ENCODE measurements at places on chromosomes 11 and 22.

DNA sequence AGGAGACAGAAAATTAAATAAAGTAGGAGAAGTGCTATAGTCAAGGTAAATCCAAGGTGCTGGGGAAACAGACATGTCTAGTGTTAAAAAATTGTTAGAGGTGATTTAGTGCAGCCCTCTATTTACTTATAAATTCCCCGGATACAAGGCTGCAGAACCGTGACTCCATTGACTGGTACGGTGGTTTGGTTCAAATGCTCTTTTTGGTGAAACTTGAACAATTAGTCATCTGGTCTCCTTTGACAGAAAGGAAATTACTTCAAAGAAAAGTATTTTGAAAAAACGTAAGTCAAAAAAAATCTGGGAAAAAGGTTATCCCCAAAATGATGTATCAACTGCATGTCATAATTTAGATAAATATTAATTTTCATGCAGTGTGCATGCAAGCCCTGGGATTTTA lies 399.2 kb downstream of the CNTN5 start:
- no peaks in the 10 kb centered on the region for H3K4me1 ChIP-seq
- no peak overlapping the region for H3K27ac ChIP-seq
- no peaks in the 10 kb centered on the region for H3K27me3 ChIP-seq
- DNase-seq: no peak
- no peaks in the 10 kb centered on the region for H3K36me3 ChIP-seq
- H3K4me3 ChIP-seq: no peak overlapping the region

GRCh38 chr11:75376175-75376574 lies 23.1 kb upstream of the RPS3 start:
- no peak overlapping the region for H3K4me3 ChIP-seq
- H3K4me1 ChIP-seq: peaks cover 3% of the 10 kb centered on the region
- no peak for DNase-seq
- H3K27me3 ChIP-seq: peaks cover 4% of the 10 kb centered on the region
- no peaks in the 10 kb centered on the region for H3K36me3 ChIP-seq

DNA sequence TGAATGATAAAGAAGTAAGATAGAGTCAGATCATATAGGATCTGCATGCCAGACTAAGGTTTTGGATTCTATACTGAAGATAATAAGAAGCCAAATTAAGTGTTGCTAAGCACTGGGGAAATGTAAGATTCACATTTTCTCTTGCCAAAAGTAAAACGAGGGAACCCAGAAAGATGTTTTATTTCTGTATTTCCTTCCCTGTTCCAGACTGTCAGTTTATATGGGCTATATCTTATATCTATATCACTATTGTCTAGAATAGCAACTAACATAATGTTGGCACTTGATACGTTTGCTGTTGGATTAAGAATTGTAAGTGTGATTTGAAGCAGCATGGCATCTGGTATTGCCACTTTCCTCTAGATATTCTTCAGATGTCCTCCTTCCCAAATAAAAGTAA lies 8.3 kb downstream of the OR52E6 start:
- no peak overlapping the region for H3K27ac ChIP-seq
- no peaks in the 10 kb centered on the region for H3K27me3 ChIP-seq
- no peak for DNase-seq
- no peak overlapping the region for H3K4me3 ChIP-seq
- no peaks in the 10 kb centered on the region for H3K4me1 ChIP-seq

- H3K27ac ChIP-seq: no peak within 1 kb of the TSS
- no peaks in the 10 kb centered on the region for H3K36me3 ChIP-seq
- H3K4me1 ChIP-seq: no peaks in the 10 kb centered on the region
- no peak for DNase-seq
- no peak within 1 kb of the TSS for H3K4me3 ChIP-seq
- peaks cover 5% of the 10 kb centered on the region for H3K27me3 ChIP-seq
These were observed at the start of gene LSP1 for GRCh38 chr11:1852877-1853276. Gene LSP1 (plus strand): TSS chr11:1853084. CDS start chr11:1853145, 61 bp downstream.

DNA sequence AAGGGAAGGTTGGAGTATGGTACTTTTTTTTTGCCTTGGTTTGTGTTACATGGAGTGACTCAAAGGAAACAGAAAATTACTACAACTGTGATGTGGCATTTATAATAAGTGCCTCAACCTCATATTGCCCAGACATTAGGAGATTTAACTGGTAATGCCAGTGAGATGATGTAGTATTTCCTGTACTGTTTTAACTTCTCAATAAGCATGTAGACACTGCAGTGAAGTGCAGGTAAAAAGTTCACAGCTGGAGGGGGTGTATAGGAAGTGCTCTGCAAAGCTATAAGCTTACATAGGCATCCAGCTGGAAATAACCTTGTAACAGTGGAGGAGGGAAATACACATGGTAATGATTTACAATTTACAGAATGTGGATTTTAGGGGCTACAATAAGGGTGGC lies 138.2 kb upstream of the MTMR2 start:
- H3K36me3 ChIP-seq: no peaks in the 10 kb centered on the region
- H3K4me1 ChIP-seq: peaks cover 5% of the 10 kb centered on the region

DNA sequence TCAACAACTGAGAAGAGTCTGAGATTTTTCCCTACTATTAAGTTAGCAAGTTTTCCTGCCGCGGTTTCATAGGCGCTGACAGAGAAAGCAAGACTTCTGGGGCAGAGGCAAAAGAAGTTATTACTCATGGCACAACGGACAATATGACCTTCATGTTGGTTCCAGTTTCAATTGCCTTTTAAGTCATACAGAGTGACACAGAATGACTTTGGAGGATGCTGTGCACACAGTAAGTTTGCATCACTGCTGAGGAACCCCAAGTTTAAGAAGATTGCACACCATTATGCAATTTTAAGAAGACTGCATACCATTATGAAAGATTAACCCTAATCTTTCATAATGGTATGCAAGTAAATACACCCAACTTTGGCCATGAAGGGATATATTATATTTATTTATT lies 626.5 kb upstream of the CHORDC1 start:
- H3K27me3 ChIP-seq: no peaks in the 10 kb centered on the region
- H3K27ac ChIP-seq: no peak overlapping the region
- peaks cover 3% of the 10 kb centered on the region for H3K4me1 ChIP-seq
- no peak for DNase-seq

GRCh38 chr11:94722735-94723134 lies 45.4 kb upstream of the AMOTL1 start:
- no peak overlapping the region for H3K4me3 ChIP-seq
- DNase-seq: no peak
- H3K27ac ChIP-seq: no peak overlapping the region
- H3K4me1 ChIP-seq: peaks cover 22% of the 10 kb centered on the region

DNA sequence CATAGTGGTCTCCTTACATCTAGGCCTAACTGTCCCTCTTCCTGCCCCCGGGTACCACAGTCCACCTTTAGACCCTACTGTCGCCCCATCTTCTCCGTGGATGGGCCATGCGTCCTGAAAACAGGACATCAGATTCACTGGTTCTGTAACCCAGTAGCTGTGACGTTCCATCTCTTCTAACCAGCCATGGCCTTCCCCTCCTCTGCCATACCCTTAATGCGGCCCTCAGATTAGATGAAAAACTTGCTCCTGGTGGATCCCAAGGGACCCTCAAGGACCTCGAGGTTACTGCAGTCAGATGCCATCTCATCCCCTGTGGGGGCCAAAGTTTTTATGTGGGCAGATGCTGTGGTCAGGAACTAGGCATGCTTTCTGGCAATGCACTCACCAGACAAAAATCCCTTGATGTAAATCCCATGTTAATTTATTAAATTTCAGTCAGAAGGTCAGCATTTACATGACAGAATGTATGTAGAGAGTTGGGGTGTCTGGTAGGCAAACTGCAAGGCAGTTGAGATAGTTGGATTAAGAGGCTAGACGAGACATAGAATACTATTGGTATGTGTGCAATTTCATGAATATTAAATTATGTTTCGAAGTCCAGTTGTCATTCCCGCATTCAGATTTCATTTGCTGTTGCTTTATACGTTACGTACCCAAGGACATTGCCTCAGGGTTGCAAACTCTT lies 64.3 kb downstream of the WNT11 start:
- H3K36me3 ChIP-seq: no peaks in the 10 kb centered on the region
- H3K4me1 ChIP-seq: no peaks in the 10 kb centered on the region
- H3K4me3 ChIP-seq: no peak overlapping the region
- no peak for DNase-seq
- H3K27ac ChIP-seq: no peak overlapping the region

DNA sequence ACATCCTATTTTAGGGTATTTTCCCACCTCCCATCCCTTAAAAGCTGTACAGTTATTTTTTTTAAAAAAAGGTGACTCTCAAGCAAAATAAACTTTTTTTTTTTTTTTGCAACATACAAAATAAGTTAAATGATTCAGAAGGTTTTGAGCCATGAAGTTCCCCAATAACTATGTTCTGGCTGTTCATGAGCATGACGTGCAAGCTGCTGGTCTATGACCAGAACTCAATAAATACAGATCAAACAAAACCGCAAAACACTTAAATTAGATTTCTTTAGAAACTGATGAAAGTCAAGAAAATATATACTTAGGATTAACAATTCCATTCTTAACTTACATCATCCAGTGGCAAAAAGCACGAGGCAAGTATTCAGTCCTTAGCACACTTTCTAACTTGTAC lies 24.1 kb upstream of the CLNS1A start:
- peaks cover 10% of the 10 kb centered on the region for H3K4me1 ChIP-seq
- H3K27ac ChIP-seq: no peak overlapping the region
- no peaks in the 10 kb centered on the region for H3K36me3 ChIP-seq

Data from keratinocyte (primary cell).